Caco-2 (cell line): ENCODE measurements at places on chromosomes 3 and 15. TPM values are rescaled to one million over a fixed set of nuclear protein-coding genes. Genes with fewer than 3 reads are reported as not detected.

GRCh38 chr15:70210076-70210475, 112.4 kb upstream of the TLE3 start:
- DNase-seq, result no peak
- no peaks in the 10 kb centered on the region for H3K36me3 ChIP-seq
- no peak overlapping the region for H3K27ac ChIP-seq
- no peaks in the 10 kb centered on the region for H3K27me3 ChIP-seq

- H3K27me3 ChIP-seq, result no peaks in the 10 kb centered on the region
- H3K27ac ChIP-seq, result no peak overlapping the region
- no peak overlapping the region for H3K4me3 ChIP-seq
- H3K36me3 ChIP-seq, result no peaks in the 10 kb centered on the region
- H3K4me1 ChIP-seq, result no peaks in the 10 kb centered on the region
- no peak for DNase-seq
Observed at GRCh38 chr3:59245859-59246501, 196.2 kb upstream of the CFAP20DC start.

GRCh38 chr3:45950686-45951600, 7.7 kb downstream of the CXCR6 start:
- no peak overlapping the region for H3K27ac ChIP-seq
- H3K27me3 ChIP-seq, result no peaks in the 10 kb centered on the region
- H3K4me1 ChIP-seq, result no peaks in the 10 kb centered on the region
- H3K36me3 ChIP-seq, result peaks cover 7% of the 10 kb centered on the region
- DNase-seq, result no peak

- no peak overlapping the region for H3K4me3 ChIP-seq
- no peaks in the 10 kb centered on the region for H3K4me1 ChIP-seq
- H3K27ac ChIP-seq, result no peak overlapping the region
- no peaks in the 10 kb centered on the region for H3K27me3 ChIP-seq
- no peak for DNase-seq
- H3K36me3 ChIP-seq, result peaks cover 2% of the 10 kb centered on the region; the same call in 1 of the 2 replicates
Observed at GRCh38 chr3:120652896-120653545, 29.0 kb downstream of the HGD start.

GRCh38 chr15:61169275-61169903, 59.7 kb downstream of the RORA start:
- no peak overlapping the region for H3K27ac ChIP-seq
- no peaks in the 10 kb centered on the region for H3K4me1 ChIP-seq
- no peaks in the 10 kb centered on the region for H3K27me3 ChIP-seq
- no peak overlapping the region for H3K4me3 ChIP-seq

The ITIH1 gene
- 0.49 TPM in 1 of 2 replicates, not detected in the other for total RNA-seq

The LTK gene
- total RNA-seq, result 8.5 and 10.9 TPM in 2 replicates

DNA sequence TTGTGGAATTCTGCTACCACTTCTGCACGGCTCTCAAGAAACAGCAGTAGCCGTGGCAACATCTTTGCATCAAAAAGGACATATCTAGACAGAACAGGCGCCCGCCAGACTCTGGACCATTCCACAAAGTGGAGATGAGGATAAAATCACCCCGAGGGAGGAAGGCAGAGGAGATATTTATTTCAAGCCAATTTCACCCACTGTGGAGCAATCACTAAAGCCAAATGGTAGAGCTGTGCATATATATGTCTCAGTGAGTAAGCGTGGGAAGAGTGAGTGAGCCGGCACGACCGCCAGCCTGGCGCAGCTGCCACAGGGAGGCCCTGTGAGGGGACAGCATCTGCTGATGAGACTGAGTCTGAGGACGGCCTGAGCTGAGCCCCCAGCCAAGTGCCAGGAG, 111.3 kb downstream of the MEGF11 start:
- no peak for DNase-seq
- no peak overlapping the region for H3K4me3 ChIP-seq
- no peak overlapping the region for H3K27ac ChIP-seq
- no peaks in the 10 kb centered on the region for H3K36me3 ChIP-seq
- H3K4me1 ChIP-seq, result no peaks in the 10 kb centered on the region
- H3K27me3 ChIP-seq, result 0 out of 2 replicates have a peak, but pooled peaks cover 1% of the 10 kb centered on the region
